ENCODE measurements at places on chromosomes 16 and 17.

- DNase-seq = no peak
These were observed 11.0 kb downstream of the PHB1 start for GRCh38 chr17:49403514-49404289.

DNA sequence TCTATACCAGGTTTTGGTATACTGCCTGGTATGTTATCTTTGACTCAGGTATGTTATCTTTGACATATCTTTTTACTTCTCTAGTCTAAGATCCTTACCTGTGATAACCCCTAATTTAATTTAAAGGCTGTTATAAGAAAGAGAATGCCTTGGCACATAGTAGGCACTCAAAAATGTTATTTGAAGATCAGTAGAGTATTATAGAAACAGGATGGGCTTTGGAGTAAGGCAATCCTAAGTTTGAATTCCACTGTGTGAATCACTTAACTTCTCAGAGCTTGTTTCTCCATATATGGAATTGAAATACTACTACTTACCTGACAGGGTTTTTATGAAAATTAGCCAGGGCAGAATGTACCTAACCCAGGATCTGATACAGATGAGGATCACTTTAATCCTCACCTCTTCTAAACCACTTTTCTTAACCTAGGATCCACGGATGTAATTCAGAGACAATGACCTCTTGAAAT lies 1.2 kb downstream of the BRIP1 start:
- DNase-seq = no peak

DNA sequence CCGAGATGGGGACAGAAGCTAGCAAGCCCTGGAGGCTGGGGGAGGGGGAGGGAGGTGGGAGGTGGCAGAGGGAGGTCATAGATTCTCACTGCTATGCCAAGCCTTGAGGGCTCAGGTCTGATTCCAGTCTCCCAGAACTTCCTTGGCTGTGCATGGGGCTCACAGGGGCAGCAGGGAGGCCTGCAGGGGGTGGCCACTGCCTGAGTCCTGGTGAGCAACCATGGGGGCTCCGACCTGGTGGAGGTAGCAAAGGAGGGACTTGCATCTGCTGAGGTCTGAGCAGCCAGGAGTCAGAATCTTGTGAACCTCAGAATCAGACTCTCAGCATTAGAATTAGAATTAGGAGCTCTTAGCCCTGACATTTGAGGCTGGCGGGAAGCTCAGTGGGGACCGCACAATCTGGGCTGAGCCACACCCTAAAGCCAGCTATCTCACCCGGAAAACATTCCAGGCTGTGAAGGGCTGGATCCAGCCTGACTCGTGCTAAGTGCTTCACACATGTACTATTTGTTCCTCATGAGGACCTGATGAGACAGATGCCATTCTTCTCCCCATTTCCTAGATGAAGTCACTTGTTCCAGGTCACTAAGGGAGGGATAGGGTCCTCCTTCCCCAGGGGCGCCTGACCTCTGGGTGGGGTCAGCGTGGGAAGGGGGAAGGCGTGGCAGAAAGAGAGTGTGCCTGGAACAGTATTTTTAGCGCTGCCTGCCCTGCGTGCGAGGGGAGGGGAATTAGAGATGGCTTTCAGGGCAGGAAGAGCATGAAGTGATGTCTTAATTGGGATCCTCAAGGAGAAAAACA lies 17.3 kb upstream of the KCNJ12 start:
- no peak for DNase-seq

DNA sequence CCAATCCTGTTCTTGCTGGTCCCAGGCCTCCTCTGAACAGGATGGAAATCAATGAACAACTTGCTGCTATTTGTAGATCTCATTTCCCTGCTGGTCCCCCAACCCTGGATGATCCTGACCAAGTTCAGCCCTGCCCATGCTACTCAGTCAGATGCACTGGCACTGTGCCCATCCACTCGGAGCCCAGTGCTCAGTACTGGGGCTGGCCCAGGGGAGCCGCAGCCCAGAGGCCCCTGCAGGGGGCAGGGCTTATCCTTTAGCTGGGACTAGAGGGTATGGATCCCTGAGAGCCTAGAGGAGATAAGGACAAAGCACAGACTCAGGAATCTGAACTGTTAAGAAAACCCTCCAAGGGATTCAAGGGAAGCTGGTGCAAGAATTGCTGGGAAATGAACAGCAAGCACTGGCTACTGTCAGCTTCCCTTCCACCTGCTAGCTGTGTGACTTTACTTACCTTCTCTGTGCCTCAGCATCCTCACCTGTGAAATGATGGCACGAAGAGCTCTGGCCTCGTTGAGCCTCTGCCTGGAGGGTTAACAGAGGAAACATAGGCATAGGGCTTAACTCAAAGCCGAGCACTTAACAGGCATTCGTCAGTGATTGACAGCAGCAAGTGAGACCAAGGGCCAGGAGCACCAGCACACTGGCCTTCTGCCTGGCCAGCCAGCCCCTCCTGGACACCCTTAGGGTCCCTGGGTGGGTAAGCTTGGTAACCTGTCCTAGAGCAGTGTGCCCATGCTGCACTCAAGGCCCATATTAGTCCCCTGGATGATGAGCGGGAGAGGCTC lies 29.8 kb upstream of the C1QL1 start:
- no peak for DNase-seq

- peak; percentile 64 for DNase-seq
These were observed 12.9 kb upstream of the SEC14L1 start for GRCh38 chr17:77127735-77128361.

GRCh38 chr16:83365166-83365565 lies 442.6 kb upstream of the HSBP1 start:
- no peak for DNase-seq

- DNase-seq = no peak
These were observed 296.6 kb downstream of the WWOX start for GRCh38 chr16:78396046-78396445.

- DNase-seq = no peak
These were observed 114.7 kb downstream of the HAPSTR1 start for GRCh38 chr16:9206156-9206555.
